ENCODE measurements at places on chromosomes 7 and 10. TPM values are rescaled to one million over a fixed set of nuclear protein-coding genes. Genes with fewer than 3 reads are reported as not detected.

SEC24C gene
- total RNA-seq = 91.1 TPM

NEUROG3 gene
- not detected for total RNA-seq

SPDYE5 gene
- total RNA-seq = not detected

PSPH gene
- 51.6 TPM for total RNA-seq

PPP1R17 gene
- total RNA-seq = 657 TPM

MSMB gene
- not detected for total RNA-seq

CRYGN gene
- not detected for total RNA-seq

ZNF804B gene
- 0.10 TPM for total RNA-seq

CPEB3 gene
- 8.0 TPM for total RNA-seq

CCL24 gene
- total RNA-seq = not detected

ZNF467 gene
- total RNA-seq = 1.4 TPM

ZNF727 gene
- total RNA-seq = not detected

TMEM139 gene
- not detected for total RNA-seq

CHAT gene
- 15.4 TPM for total RNA-seq

LUC7L2 gene
- 83.4 TPM for total RNA-seq

Data from glutamatergic neuron (in vitro differentiated cells).